ENCODE measurements at places on chromosomes 5 and 9. TPM values are rescaled to one million over a fixed set of nuclear protein-coding genes. Genes with fewer than 3 reads are reported as not detected.

CD274 gene
- total RNA-seq, result 3.1 TPM

GRCh38 chr9:75891277-75891741, 836 bp downstream of the PCSK5 start:
- DNase-seq, result peak; percentile 83

STPG3 gene
- total RNA-seq, result not detected

DNA sequence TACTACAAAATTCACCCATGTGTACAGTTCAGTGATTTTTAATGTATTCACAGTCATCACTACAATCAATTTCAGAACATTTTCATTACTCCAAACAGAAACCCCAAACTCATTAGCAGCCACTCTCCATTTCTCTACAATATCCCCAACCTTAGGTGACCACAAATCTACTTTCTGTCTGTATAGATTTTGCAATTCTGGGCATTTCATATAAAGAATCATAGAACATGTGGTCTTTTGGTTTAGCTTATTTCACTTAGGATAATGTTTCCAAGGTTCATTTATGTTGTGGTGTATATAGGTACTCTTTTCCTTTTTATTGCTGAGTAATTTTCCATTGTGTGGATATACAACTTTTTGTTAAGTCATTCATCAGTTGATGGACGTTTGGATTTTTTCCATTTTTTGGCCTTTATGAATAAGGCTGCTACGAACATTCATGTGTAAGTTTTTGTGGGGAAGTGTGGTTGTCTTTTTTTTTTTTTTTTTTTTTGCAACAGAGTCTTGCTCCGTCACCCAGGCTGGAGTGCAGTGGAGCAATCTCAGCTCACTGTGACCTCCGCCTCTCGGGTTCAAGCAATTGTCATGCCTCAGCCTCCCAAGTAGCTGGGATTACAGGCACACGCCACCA, 54.5 kb downstream of the DOCK8 start:
- no peak for DNase-seq

All from posterior vena cava (tissue), 2 donors.